ENCODE measurements at places on chromosomes 1 and 21. TPM values are rescaled to one million over a fixed set of nuclear protein-coding genes. Genes with fewer than 3 reads are reported as not detected.

FBLIM1 gene
- total RNA-seq: 0.26 TPM

DNA sequence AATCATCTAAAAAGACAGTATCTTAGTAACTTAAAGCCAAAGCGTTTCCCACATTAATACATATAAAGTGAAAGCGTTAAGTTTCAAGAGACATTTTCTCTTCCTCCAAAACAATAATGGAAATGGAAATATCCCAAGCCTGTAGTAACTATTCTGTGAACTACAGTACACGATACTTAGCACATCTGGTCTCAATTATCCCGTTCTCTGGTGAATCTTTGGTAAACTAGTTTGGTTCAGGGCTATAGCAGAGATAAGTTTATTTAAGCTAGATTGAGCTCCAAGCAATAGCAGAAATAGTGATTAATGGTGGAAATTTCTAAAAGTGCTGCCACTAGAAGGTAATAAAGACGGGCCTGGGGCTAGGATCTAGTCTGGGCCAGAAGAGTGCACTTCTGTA lies 55.2 kb downstream of the PCNX2 start:
- no peak for DNase-seq

DNA sequence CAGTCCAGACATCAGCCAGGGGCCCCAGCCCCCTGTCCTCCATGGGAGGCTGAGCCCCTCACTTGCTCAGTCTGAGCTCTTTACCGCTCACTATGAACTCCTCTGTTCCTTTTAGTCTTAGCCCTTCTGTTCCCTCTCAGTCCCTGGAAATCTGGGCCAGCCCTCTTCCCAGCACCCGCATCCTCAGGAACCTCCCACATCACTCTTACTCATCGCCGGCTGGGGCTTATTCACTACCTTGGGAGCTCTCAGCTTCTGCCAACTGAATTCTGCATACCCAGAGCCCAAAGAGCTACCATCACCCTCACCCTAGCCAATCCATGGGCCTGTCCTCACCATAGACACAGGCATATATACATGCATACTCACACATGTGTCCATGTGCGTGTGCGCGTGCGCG lies 11.5 kb downstream of the KNCN start:
- no peak for DNase-seq

DNA sequence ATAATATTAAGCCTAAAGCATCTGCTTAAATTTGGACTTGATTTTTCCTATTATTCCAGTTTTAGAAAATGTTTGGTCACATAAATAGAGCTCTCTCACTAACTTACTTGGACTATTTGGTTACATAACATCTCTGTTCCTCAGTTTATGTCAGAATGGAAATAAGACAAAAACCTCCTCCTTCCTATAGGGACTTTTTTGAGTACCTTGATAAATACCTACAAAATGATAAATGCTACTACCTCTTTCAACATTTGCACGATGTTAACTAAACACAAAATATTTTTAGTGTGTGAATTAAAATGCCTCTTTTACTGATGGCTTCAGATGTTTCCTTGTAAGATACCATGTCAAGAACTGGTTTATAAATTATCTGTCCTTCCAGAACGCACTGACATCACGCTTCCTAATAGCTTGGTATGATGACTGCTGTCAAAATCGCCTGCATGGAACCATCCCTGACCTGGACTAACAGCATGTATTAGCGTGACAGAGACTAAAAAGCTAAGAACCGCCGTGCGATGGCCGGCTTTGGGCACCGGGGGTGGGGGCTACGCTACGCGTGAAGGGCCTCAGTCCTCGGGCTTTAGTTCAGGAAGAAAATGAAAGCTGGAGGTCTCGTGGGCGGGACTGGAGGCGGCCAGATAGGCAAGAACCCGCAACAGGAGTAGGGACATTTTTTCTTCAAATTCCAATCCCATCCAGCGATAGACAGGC lies 133.2 kb upstream of the BARHL2 start:
- peak; percentile 36 for DNase-seq

GRCh38 chr1:61746813-61747212 lies 4.5 kb downstream of the PATJ start:
- no peak for DNase-seq

DNA sequence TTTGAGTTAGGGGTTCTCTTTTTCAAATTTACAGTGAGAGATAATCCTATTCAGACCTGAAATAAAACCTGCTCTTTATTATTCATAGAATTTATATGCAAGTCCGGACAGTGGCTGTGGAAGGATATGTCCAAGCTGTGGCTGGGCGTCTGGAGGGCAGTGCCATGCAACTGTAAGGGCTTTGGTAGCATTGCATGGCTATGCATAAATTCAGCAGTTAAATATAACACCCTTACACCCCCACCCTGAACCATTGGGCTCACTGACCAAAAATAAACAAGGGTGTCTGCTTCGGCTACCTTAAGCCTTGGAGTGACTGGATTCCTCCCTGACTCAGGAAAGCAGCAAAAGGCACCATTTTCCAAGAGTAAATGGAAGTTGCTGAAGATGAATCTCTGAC lies 5.4 kb downstream of the CHTOP start:
- no peak for DNase-seq

DNA sequence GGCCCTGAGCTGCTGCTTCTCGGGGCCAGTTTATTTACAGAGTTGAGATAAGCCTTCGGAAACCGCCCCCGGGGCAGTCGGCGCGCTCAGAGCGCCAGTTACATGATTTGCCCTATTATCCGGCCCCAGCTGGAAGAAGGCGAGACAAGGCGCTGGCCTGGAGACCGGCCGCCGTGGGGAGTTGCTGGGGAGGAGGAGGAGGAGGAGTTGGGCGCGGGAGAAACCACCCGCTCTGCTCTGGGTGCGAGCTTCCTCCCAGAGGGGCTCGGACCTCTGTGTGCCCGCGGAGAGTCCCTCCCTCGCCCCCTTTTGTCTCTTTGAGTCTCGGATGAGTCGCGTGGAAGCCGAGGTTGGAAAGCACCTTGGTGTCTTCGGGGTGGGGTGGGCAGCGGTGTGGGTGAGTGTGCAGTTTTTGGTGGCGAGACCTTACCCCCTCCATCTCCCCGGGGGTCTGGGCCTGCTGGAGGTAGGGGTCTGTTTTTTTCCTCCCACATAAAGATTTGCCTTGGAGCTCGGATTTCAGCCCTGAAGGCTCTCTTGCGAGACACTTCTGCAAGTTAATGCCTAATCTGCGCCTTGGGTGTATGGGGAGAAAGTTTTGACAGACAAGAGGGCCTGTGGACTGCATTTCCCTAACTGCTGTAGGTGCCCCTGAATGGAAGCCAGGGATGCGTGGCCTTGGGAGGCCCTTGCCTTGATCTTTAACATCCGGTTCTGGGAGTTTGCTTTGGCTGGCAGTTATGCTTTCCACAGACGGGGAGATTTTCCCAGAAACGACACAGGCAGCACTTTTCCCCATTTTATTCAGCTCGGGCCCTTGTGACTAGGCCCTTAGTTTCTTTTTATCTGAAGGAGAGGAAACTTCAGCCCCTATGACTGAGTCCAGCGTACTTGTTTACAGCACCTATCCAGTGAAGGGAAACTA lies 80.0 kb downstream of the NDUFS5 start:
- DNase-seq: peak; percentile 45

DNA sequence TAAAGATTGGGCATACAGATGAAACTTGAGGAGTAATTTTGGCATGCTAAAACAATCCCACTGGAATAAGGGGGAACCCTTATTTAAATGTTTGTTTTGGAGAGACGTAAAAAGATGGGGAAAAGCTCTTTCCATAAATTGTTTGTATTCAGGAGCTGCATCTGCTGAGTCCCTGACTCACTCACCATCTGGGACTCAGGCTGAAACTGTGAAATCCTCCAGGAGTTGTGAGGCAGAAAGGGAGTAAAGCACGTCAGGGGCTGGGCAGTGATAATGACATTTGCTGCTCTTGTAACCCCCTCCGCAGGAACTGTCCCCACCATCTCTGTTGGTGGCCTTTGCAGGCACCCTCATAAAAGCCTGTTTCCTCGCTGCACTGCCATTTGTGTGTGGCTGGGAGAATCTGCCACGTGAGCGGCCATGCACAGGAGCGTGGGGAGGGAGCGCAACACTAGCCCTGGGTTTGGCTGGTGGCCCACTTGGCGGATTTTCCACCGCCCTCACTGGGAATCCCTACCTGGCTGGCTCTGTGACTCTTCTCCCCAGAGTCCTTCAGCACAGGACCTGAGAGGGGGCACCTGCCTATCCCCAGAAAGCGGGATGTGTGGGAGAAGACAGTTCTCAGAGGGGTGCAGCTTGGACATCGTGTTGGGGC lies 45.3 kb downstream of the ZSCAN20 start:
- no peak for DNase-seq

DNA sequence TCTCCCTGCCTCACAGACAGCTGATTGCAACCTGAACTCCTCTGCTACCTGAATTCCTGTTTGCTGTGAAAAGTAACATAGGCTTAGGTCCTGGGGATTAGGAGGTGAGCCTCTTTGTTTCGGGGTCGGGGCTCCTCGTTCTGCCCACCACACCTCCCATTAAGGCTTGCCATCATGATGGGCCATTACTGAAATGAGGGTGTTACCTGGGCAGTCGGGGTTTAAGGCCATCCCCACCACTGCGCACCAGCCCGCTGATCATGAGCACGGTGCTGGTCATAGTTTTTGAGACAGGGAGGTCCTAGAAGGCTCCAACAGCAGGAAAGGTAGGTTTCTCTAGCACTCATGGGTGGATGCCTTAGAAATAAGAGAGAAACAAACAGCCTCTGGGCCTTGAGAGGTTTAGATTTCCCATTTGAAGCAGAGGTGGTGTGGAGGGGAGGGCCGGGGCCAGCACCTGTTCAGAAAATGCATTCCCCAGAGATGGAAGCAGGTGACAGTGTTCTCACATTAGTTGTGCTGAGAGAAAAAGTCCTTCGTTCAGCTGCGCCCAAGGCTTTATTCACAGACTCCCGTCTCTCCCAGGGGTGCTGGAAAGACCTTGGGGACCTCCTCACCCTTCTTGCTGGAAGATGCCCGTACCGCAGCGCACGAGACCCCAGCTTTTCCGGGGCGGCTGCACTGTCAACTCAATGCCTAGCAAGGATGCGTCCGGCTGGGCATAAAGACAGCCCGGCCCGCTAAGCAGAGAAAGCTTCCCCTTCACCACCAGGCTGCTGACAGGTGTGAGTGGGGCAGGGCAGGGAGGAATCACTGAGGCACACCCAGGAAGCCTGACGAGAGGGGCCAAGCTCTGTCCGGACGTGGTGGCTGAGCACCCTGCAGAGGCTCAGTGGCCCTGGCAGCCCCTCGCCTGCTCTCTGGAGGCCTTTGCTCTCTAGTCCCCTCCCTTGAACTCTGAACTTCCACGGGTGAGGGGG lies 125.5 kb downstream of the PGBD5 start:
- DNase-seq: no peak

DNA sequence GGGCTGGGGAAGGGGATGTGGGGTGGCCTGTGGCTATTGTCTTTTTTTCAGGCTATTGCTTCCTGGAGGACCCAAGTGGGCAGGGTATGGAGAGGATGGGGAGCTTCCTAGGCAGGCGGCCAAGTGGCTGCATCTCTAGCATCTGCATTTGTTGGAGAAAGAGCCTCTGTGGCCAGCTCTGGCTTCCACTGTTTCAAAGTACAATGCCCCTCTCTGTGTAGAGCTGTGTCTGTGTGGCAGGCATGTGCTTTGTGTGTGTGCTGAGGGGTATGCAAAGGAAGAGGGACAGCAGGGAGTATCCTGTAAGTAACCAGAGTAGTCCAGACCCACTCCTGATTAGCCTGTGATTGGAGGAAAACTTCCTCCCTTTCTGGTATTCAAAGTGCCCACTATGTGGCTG lies 40.6 kb downstream of the KCNA2 start:
- no peak for DNase-seq

DNA sequence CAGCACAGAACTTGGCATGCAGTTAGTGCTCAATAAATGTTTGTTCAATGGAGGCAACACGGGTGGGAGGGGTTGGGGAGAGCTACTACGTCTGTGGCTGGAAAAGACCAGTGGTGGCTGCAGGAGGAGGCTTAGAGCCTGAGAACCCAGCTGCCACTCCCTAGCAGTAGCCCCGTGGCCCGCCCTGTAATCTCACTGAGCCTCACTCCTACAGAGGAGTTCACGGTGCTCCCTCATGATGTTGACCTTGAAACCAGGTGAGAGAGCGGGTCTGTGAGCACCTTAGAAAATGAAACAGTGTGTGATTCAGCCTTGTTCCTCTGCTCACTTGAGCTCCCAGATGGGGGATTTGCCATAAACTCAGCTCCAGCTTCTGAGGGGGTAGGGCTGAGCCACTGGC lies 299.6 kb downstream of the NPHP4 start:
- no peak for DNase-seq

DNA sequence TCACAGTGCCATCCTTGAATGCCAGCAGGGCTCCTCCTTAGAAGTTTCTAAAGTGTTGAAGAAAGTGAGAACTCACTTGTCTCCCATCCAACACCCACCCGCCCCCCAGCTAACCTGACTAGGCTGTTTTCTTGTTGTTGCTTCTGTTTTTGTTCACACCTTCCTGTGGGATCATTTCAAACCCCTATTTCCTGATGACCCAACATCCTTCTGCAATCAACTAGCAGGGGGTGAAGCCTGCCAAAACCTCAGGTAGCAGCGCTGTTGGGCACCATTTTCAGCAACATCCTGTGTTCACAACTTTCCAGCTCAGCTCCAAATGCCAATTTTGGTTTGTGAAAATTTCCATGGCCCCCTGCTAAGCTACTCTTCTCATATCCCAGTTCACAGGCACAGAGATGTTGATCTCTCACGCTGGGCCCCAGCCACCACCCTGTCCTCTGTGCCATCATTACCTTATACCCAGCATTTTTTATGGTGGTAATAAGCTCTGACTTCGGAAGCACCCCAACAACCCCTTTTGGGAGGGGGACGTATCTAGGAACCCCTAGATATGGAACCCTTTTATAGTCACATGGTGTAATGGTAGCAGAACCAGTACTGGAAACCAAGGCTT lies 41.4 kb downstream of the CDC7 start:
- no peak for DNase-seq

DNA sequence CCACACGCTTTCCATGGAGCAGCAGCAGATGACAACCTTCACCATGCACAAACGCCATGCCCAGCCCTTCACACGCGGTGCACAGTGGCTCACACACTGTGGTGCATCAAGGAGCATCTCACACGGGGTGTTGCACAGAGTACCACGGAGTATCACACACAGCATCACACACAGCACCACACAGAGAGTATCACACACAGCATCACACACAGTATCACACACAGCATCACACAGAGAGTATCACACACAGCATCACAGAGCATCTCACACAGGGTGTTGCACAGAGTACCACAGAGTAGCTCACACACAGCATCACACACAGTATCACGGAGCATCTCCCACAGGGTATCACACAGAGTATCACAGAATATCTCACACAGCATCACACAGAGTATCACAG lies 122.2 kb upstream of the RAB4A start:
- DNase-seq: no peak

SLC26A9 gene
- not detected for total RNA-seq

GRCh38 chr1:57109883-57110282 lies 144.1 kb upstream of the C8B start:
- no peak for DNase-seq

DNA sequence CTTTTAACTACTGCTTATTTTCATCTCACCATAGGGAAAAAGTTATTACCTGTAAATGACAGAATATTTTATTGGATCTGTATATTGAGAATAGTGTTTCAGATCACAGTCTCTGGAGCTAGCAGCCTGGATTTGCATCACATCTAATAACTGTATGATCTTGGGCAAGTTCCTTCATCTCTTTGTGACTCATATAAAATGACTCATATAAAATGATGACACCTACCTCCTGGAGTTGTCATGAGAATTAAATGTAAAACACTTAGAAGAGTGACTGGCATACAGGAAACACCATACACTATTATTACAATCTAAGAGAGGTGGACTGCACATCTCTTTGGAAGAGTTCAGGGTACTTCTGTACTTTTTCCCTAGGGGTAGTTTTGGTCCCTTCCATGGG lies 421.3 kb downstream of the NEGR1 start:
- no peak for DNase-seq

- DNase-seq: no peak
Measured at GRCh38 chr1:1437904-1438376, 2.5 kb downstream of the VWA1 start.

GRCh38 chr1:214677945-214678344 lies 75.0 kb downstream of the CENPF start:
- DNase-seq: no peak

All from activated naive CD8-positive, alpha-beta T cell treated with anti-CD3 and anti-CD28 coated beads, Interleukin-2, amount 10 ng/mL, durations not matched to agents 7 days and 5 days (primary cell).